Stimulated activated CD4-positive, alpha-beta T cell treated with anti-CD3 and anti-CD28 coated beads, TNF-alpha, amount 100 ng/mL, for 4 hours (primary cell): ENCODE measurements at places on chromosomes 7 and 10.

GRCh38 chr7:24378871-24379616 lies 95.1 kb downstream of the NPY start:
- DNase-seq, result no peak

DNA sequence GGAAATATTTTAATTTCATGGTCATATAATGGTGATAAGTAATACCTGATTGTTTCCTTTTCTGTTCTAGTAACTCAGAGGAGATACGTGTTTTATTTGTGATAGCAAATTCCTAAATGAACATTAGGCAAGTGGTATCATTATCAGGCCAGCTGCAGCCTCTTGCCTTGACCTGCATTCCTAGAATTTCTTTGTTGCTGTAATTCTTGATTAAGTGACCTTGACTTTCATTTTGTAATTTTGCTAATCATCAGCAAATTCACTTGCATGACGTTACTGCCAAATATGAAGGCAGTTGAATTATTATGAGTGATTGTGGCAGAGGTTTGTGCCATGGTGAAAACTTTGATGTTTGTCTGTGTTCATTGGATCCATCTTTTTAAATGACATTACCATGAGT lies 5.6 kb upstream of the AS3MT start:
- DNase-seq, result no peak

DNA sequence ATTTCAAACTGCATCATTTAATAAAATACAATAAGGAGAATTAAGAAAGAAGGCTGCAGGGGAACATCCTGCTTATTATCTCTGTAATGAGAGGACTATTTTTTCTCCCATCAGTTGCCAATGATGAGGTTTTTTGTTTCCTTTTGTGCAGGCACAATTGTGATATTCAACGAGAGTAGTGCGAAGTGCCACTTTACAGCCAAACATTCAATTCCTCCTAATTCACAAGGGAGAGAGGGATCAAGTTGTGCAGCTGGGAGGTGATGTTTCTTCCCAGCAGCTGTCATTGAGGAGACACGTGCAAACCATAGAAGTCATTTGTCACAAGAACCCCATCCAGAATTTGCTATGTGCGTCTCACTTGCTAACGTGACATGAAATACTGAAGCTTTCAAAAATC lies 81.6 kb upstream of the ICA1 start:
- no peak for DNase-seq

DNA sequence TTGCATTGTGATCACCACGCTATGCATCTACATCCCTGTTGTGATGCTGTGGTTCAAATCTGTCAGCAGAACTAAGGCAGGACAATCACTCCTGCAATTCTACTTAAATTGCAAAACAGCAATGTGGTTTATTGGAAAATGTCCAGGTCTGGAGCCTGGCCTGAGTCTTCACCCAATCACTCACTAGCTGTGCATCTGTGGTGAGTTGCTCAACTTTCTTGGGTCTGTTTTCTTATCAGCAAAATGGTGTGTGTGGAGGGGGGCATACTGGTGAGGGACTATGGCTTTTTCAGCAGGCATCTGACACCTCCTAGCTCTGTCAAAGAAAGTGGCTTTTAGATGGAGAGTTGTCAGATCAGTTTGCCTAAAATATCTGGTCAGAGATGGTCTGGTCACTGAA lies 108.3 kb upstream of the FEZF1 start:
- no peak for DNase-seq

DNA sequence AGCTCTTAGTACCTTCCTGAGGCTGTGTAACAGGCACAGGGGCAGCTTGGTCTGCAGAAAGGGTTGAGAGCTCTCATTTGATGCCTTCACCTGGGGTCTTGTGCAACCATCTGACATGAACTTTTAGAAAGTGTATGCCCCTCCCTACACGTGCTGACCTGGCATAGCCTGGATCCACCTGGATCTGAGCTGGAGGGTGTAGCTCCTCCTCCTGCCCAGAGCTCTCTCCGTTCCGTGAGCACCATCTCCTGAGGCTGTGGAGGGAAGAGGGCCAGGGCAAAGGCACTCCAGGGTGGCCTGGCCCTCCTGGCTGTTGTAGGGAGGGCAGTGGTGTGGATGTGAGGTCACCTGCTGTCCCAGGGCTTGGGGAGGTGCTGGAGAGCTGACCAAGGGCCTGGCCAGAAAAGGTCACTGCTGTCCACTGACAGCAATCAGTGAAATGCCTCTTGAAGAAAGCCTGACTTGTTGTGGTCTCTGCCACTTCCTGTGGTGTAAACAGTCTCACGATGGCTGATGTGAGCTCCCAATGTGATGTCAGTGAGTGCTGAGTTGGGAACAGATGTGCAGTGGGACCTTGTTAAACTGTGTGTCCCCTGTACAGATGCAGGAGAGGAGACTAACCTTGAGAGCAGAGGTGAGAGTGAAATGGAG lies 23.0 kb downstream of the AMZ1 start:
- no peak for DNase-seq

DNA sequence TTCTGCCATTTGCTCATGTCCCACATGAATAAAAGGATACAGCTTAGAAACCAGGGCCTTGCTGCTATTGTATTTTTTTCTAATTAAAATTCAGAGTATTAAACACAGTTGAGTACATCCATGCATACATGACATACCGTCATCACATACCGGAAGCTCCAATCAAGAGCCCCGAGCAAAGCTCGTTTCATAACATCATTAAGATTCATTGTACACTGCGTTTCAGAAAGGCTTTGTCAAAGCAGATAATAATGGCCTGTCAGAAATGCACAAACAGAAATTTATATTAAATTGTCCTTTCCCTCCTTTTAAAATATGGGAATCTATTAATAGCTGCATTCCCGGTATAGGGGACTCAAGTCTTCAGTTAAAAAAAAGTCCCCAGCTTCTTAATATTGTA lies 103.4 kb downstream of the PRTFDC1 start:
- DNase-seq, result no peak

DNA sequence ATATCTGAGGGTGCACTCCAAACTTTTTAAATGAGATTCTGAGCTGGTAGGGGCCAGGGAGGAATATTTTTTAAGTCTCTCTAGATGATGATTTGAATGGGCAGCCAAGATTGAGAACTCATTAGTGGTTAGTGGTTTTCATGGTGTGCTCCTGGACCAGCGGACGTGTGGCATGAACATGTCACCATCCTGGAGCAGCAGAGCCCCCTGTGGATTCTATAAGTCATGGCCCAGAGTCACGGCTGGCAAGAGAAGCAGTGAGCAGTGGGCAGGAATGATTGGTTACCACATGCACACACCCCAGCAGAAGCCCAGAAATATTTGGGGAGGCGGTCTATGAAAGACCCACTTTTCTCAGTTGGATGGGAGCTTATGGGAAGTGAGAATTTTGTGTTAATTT lies 21.2 kb upstream of the UCN3 start:
- DNase-seq, result no peak

GRCh38 chr10:122130474-122131110 lies 140.5 kb upstream of the BTBD16 start:
- DNase-seq, result no peak

GRCh38 chr7:83793558-83793957 lies 144.6 kb upstream of the SEMA3E start:
- DNase-seq, result no peak

DNA sequence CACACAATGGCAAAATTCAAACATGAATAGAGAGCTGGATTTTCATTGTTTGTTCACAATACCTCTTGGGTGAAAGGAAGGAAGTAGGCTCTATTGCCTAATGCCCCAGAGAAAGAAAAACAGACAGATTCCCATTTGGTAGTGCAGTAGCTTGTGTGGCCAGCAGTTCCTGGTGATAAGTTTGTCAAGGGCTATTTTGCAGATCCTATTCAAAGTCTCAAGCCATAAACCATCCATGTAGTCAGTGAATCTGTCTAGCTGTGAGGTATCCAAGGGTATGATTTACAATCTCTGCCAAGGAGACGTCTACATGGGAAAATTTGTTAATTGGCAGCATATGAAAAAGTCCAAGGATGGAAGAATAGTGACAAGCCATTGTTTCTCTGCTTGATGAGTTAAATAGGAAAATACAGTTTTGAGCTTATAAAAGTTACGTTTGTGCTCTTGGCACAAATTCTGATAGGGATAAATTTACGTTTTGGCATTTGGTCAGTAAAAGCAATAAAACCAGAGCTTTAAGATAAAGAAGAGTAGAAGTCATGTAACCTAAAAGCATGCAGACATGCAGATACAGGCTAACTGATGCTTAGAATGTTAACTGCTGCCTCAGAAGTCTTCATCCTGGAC lies 269.1 kb downstream of the GATA3 start:
- no peak for DNase-seq

GRCh38 chr10:90269699-90270098 lies 568.3 kb downstream of the KIF20B start:
- no peak for DNase-seq
